Neuronal stem cell (in vitro differentiated cells): ENCODE measurements at places on chromosomes 6 and 20.

- no peaks in the 10 kb centered on the region for H3K36me3 ChIP-seq
- H3K4me1 ChIP-seq = no peaks in the 10 kb centered on the region
- no peak overlapping the region for H3K27ac ChIP-seq
- no peaks in the 10 kb centered on the region for H3K27me3 ChIP-seq
- no peak for DNase-seq
- H3K4me3 ChIP-seq = no peak overlapping the region
These were observed 116.1 kb upstream of the NXT1 start for GRCh38 chr20:23234311-23235078.

GRCh38 chr6:126620719-126621118, 280.8 kb downstream of the CENPW start:
- H3K36me3 ChIP-seq = no peaks in the 10 kb centered on the region
- no peaks in the 10 kb centered on the region for H3K27me3 ChIP-seq
- no peak for DNase-seq
- no peak overlapping the region for H3K27ac ChIP-seq
- no peaks in the 10 kb centered on the region for H3K4me1 ChIP-seq
- no peak overlapping the region for H3K4me3 ChIP-seq

- no peaks in the 10 kb centered on the region for H3K36me3 ChIP-seq
- H3K27ac ChIP-seq = no peak overlapping the region
- H3K27me3 ChIP-seq = no peaks in the 10 kb centered on the region
These were observed 166.8 kb downstream of the ZNF217 start for GRCh38 chr20:53426766-53427312.

DNA sequence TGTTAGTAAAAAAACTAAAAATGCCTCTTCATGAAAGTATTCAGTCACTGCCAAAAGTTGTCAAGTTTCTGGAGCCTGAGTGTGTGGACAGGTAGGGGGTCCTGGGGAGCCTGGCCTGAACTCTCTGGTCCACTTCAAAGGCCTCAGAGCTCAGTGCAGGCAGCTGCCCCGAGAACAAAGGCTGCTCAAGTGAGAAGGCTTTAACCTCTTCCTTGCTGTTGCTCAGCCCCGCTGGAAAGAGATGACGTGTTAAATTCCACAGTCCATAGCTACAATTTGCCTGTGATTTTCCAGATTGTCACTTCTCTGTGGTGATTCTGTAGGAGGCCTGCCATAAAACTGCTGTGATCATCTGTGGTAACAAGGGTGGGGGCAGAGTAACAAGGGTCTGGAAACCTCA, 96.9 kb downstream of the FAM120B start:
- peaks cover 6% of the 10 kb centered on the region for H3K36me3 ChIP-seq
- no peaks in the 10 kb centered on the region for H3K27me3 ChIP-seq
- DNase-seq = peak; percentile 59
- H3K4me1 ChIP-seq = peaks cover 25% of the 10 kb centered on the region
- H3K4me3 ChIP-seq = no peak overlapping the region

- H3K36me3 ChIP-seq = no peaks in the 10 kb centered on the region
- H3K27ac ChIP-seq = no peak overlapping the region
- no peak overlapping the region for H3K4me3 ChIP-seq
- no peaks in the 10 kb centered on the region for H3K27me3 ChIP-seq
- no peak for DNase-seq
These were observed 206.8 kb upstream of the SLC35B3 start for GRCh38 chr6:8642131-8642530.

DNA sequence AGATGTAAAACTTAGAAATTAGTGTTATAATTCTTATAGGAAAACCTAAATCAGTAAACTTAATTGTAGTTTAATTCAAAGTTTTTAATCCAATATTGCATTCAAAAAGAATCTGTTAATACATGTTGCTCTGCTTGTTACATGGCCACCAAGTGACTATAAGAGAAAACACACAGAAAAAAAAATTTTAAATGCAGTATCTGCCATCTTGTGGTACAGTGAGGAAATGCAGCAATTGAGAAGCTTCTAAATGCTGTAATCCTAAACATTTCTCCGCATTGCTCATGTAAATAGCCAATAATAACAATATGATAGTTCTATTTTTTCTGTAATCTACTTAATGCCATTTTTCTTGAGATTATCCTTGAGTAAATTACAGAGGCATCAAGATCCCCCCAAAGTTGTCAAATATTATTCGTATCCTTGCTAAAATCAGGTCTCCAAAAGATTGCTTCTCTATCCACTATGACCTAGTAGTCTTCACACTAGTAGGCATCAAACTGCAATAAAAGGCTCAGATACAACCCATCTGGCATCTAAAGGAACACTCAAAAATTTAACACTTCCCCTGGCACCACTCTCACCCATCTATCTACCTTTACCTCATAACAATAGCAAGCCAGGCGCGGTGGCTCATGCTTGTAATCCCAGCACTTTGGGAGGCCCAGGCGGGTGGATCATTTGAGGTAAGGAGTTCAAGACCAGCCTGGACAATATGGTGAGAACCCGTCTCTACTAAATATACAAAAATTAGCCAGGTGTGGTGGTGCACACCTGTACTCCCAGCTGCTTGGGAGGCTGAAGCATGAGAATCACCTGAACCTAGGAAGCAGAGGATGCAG, 34.6 kb downstream of the HDAC2 start:
- DNase-seq = peak; percentile 37
- no peaks in the 10 kb centered on the region for H3K27me3 ChIP-seq
- H3K4me1 ChIP-seq = no peaks in the 10 kb centered on the region
- peaks cover 2% of the 10 kb centered on the region for H3K36me3 ChIP-seq
- no peak overlapping the region for H3K4me3 ChIP-seq
- H3K27ac ChIP-seq = no peak overlapping the region

- H3K4me1 ChIP-seq = no peaks in the 10 kb centered on the region
- no peak overlapping the region for H3K27ac ChIP-seq
- H3K36me3 ChIP-seq = no peaks in the 10 kb centered on the region
These were observed 19.6 kb downstream of the ANGPT4 start for GRCh38 chr20:896501-897025.

DNA sequence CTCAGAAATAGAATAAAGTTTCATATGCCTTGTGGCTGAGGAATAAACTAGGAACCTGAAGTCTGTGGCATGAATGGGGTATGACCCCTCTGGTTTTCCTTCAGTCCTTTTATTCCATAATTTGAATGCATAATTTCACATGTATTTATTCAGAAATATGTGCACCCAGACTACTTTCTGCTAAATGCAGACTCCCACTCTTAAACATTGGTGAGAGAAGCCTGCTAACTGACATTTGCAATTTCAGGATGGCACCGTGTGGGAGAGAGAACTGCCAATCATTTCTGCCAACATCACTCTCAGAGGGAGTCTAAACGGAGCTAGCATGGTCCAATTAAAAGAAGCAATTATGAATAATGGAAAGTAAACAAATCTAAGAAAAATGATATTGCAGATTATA, 141.3 kb downstream of the ADGRB3 start:
- no peaks in the 10 kb centered on the region for H3K4me1 ChIP-seq
- no peaks in the 10 kb centered on the region for H3K36me3 ChIP-seq
- no peak overlapping the region for H3K27ac ChIP-seq
- H3K4me3 ChIP-seq = no peak overlapping the region

- no peak overlapping the region for H3K27ac ChIP-seq
- DNase-seq = no peak
- H3K27me3 ChIP-seq = no peaks in the 10 kb centered on the region
- no peak overlapping the region for H3K4me3 ChIP-seq
- peaks cover 2% of the 10 kb centered on the region for H3K36me3 ChIP-seq
- H3K4me1 ChIP-seq = peaks cover 3% of the 10 kb centered on the region
These were observed 90.5 kb downstream of the SAMD3 start for GRCh38 chr6:130132286-130132701.

GRCh38 chr6:90131614-90132423, 164.8 kb downstream of the BACH2 start:
- no peaks in the 10 kb centered on the region for H3K36me3 ChIP-seq
- peaks cover 5% of the 10 kb centered on the region for H3K4me1 ChIP-seq
- no peak overlapping the region for H3K4me3 ChIP-seq
- H3K27me3 ChIP-seq = no peaks in the 10 kb centered on the region
- no peak overlapping the region for H3K27ac ChIP-seq
